Mononuclear cell (primary cell): ENCODE measurements at places on chromosomes 5 and 9. TPM values are rescaled to one million over a fixed set of nuclear protein-coding genes. Genes with fewer than 3 reads are reported as not detected.

DNAH5 gene
- total RNA-seq, result not detected

PCDHGB6 gene
- total RNA-seq, result 0.63 TPM

MYMK gene
- not detected for total RNA-seq

TAF11L12 gene
- not detected for total RNA-seq

F2RL1 gene
- total RNA-seq, result 4.2 TPM

SEMA5A gene
- total RNA-seq, result 0.84 TPM
